ENCODE measurements at places on chromosomes 11 and 22. TPM values are rescaled to one million over a fixed set of nuclear protein-coding genes. Genes with fewer than 3 reads are reported as not detected.

DNA sequence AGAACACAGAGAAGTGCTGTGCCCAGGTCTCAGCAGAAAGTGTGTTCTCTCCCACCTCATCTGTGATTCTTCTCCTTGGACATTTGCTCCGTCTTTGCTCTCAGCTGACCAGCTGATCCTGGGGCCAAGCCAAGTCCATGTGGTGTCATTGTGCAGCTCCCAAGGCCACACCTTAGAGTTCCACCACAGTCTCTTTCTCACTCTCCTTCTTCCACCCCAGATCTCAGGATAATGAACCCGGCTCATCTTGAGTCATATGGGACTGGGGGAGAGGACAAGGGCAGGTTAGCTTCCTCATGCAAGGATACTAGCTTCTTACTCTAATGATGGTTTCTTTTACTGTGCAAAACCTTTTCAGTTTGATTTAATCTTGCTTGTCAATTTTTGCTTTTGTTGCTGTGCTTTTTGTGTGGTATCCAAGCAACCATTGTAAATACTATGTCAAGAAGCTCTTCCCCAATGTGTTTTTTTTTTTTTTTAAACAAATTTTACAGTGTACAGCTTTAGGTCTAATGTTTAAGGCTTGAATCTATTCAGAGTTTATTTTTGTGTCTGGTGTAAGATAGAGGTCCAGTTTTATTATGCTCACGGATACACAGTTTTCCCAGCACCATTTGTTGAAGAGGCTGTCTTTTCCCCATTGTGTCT lies 75.0 kb upstream of the OR4B1 start:
- H3K4me1 ChIP-seq = no peaks in the 10 kb centered on the region
- no peak overlapping the region for H3K4me3 ChIP-seq

DNA sequence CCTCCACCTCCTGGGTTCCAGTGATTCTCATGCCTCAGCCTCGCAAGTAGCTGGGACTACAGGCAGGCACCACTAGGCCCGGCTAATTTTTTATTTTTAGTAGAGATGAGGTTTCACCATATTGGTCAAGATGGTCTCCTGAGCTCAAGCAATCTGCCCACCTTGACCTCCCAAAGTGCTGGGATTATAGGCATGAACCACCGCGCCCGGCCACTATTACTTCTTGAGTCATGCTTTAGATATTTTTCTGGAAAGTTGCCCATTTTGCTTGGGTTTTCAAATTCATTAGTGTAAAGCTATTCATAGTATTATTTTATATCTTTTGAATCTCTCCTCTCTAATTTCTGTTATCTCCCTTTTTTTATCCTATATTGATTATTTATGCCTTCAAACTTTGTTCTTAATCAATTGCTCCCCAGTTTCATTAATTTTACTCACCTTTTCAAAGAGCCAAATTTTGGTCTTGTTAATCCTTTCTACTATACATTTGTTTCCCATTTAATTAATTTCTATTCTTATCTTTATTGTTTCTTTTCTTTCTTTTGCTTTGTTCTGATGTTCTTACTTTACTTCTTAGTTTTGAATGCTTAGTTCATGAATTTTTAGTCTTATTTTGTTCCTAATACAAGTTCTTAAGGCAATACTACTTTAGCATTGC lies 10.3 kb upstream of the RAC2 start:
- peak; percentile 75 for DNase-seq
- peaks cover 25% of the 10 kb centered on the region for H3K4me1 ChIP-seq
- no peak overlapping the region for H3K4me3 ChIP-seq
- no peaks in the 10 kb centered on the region for H3K36me3 ChIP-seq

DNA sequence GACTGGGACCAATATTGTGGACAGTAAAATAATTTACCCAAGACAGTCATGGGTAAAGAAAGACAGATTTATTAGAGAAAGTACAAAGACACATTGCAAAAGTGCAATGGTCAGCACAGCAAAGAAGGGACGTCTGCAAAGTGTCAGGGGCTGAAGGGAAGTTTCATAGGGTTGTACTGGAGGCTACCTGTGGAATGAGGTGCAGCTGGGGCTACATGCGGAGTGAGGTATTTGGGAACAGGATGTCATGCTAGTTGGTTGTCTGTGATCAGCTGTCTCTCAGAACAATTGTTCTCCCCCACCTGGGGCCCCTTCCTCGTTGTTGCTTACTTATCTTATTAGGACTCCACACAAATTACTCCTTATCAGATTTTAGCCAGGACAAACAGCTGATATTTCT lies 11.4 kb upstream of the APOL3 start:
- H3K36me3 ChIP-seq = no peaks in the 10 kb centered on the region
- H3K4me1 ChIP-seq = no peaks in the 10 kb centered on the region
- peaks cover 6% of the 10 kb centered on the region for H3K27me3 ChIP-seq
- no peak for DNase-seq

GRCh38 chr11:87739261-87739660 lies 436.0 kb downstream of the RAB38 start:
- no peaks in the 10 kb centered on the region for H3K36me3 ChIP-seq

DNA sequence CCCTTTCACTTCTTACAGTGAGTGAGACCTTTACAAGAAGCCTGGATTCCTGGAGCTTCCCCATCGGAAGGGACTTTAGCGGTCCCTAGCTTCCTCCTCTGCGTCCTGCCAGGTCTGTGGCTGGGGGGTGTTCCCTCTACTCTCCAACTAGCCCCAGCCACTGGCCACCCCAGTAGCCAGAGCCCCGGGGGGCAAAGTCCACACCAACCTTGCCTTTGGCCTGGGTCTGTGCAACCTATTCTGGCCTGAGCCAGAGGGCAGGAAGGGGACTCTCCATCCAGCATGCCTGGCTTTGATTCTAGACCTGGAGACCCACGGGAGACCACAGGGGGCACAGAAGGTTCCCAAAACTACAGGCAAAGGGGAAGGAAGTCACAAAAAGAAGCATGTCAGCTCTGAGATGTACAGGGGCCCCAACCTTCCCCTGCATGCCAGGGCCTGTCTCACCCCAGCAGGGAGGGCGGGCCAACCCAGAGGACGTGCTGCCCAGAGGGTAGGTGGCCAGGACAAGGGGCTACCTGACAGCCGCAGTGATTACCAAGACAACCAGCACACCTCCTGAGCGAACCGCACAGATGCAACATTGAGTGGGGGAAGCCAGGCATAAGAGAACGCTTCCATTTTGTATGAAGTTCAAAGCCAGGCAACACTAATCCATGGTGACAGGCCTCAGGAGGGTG lies 52.4 kb downstream of the DSCAML1 start:
- no peaks in the 10 kb centered on the region for H3K36me3 ChIP-seq
- DNase-seq = no peak
- H3K27me3 ChIP-seq = no peaks in the 10 kb centered on the region

Gene CATSPER1
- total RNA-seq = not detected

DNA sequence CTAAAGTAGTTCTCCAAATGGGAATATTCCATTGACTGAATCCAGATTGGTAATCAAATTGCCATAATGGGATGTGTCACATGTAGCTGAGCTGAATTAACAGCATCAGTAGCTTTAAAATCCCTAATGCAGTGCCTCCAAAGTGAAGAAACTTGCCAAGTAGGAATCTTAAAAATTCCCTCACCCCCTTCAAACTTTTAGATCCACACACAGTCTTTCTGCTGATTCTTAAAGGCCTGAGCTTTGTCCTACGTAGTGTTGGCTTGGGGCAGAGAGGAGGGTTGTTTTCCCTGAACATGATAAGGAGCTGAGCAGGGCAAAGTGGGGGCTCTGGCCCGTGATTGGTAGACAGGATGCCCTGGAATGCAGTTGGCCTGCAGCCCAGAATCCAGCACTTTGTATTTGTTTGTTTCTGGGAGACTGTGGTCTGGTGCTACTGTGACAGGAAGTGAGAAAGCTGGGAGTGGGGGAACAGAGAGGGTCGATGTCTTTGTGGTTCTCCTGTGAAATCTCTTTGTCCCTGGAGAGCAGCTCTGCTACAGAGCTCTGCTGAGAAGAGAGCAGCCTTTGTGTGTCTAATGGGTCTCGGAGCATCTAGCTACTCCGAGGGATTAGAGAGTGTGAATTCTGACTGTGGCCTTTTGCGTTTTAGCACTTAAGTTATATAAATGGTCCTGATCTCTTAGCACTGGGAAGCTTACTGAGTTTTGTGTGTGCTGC lies 16.9 kb downstream of the CTNND1 start:
- H3K27me3 ChIP-seq = no peaks in the 10 kb centered on the region
- peak overlapping the region; percentile 48 for H3K4me3 ChIP-seq
- H3K36me3 ChIP-seq = no peaks in the 10 kb centered on the region
- H3K27ac ChIP-seq = peak overlapping the region; percentile 88

DNA sequence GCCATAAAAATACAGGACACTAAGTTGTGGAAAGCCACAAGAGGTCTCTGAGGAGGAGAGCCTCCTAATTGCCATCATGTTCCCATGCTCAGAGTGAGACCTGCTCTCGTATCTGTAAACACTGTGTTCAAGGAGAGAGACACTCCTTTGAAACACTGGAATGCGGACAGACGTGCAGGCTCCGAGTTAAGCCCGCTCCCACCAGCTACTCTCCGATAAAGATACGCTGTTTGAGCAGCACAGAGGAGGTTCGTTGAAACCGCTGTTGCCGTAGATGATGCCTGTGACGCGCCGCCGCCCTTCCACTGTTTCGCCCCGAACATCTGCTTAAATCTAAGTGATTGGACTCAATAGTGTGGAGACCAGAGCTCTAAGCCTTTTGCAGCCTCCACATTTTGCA lies 25.1 kb downstream of the NUP50 start:
- no peaks in the 10 kb centered on the region for H3K27me3 ChIP-seq
- no peaks in the 10 kb centered on the region for H3K4me1 ChIP-seq
- H3K27ac ChIP-seq = no peak overlapping the region
- H3K36me3 ChIP-seq = peaks cover 16% of the 10 kb centered on the region

Gene HEPHL1
- not detected for total RNA-seq

DNA sequence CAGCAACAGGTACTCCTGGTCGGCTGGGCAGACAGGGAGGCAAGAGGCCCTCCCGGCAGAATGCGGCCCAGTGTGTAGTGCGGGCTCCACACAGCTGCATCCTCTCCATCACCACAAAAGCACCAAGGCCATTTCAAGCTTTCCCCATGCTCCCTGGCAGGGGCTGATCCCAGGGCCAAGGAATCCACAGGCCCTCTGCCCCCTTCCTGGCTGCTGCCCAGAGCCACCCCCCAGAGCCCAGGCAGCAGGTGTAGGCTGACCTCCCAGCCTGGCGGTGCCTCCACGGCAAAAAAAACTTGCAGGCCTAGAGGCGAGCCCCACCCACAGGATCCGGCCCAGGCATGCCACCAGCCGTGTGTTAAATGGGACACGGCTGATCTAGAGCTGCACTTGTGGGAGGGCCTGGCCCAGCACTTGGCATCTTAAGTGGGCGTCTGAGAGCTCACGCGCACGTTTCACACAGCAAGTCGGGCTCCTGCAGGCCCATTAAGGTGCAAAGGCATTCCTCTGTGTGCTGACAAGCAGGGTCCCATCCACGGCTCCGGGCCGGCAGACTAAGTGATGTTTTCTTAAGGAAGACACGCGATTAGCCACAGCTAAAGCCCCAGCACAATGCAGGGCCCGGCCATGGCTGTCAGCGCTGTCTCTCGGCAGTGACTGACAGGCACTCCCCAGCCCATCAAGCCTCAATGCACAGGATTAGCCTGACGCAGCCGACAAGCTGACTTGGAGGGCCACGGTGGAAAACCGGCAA lies 19.8 kb upstream of the GNB1L start:
- H3K36me3 ChIP-seq = no peaks in the 10 kb centered on the region
- H3K27ac ChIP-seq = no peak overlapping the region
- DNase-seq = peak; percentile 29
- H3K4me3 ChIP-seq = no peak overlapping the region
- H3K27me3 ChIP-seq = no peaks in the 10 kb centered on the region
- peaks cover 39% of the 10 kb centered on the region for H3K4me1 ChIP-seq

DNA sequence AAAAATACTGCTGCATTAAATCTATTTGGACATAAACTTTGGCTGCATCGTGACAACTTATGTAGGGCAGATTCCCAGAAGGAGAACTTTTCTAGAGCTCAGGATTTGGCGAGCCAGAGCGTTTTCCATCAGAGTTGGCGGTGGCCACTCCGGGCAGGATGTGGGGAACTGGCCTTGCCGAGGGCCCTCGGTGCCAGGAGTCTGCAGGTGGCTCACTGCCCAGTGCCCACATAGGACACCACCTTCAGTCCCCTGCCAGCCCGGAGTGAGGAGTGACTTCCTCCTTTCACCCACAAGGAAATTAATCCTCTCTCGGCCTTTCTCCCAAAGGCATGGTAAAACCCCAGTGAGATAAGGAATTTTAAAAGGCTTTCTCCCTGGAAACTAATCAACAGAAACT lies 1.6 kb upstream of the LGALS2 start:
- no peaks in the 10 kb centered on the region for H3K4me1 ChIP-seq
- H3K27me3 ChIP-seq = no peaks in the 10 kb centered on the region
- no peak for DNase-seq
- no peaks in the 10 kb centered on the region for H3K36me3 ChIP-seq

DNA sequence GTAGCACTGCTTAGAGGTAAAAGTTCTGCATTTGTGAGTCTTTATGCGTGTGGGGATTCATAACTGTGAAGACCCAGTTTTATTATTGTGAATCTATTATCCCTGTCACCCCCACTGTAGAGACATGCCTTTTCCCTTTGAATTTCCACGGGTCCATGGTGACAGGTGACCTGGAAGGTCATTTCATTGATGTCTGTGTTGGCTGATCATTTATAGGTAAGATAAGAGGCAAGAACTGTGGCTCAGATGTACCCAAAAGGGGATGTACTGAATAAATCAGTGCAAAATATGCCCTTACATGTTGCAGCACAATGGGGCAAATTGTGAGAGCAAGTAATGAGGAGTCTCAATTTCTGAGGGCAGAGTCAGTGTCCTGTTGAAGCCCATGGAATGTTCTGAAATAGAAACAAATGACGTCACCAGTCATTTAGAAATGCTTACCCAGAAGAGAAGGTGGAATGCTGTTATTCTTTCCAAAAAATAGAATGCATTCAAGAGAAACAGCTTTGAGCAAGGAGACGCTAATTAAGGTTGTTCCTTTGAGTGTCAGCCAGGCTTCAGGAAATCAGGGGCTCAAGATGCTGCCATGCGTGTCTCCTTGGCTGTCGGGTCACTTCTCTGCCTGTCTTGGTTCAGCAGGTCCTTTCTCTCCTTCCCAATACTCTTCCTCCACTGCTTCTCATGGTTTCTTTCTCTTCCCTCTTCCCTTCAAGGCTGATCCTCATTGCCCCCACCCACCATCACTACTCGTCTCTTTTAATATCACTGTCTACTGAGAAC lies 118.7 kb upstream of the E2F8 start:
- H3K36me3 ChIP-seq = no peaks in the 10 kb centered on the region
- peaks cover 32% of the 10 kb centered on the region for H3K27me3 ChIP-seq
- DNase-seq = peak; percentile 36
- no peak overlapping the region for H3K27ac ChIP-seq

GRCh38 chr11:7444091-7444981 lies 41.0 kb upstream of the OLFML1 start:
- H3K27me3 ChIP-seq = no peaks in the 10 kb centered on the region
- H3K27ac ChIP-seq = no peak overlapping the region
- DNase-seq = no peak
- no peaks in the 10 kb centered on the region for H3K4me1 ChIP-seq

Gene RASD2
- total RNA-seq = 0.16 TPM

Gene KCNJ4
- total RNA-seq = 0.19 TPM

- peaks cover 6% of the 10 kb centered on the region for H3K4me1 ChIP-seq
- no peak for DNase-seq
- no peak overlapping the region for H3K4me3 ChIP-seq
- H3K36me3 ChIP-seq = no peaks in the 10 kb centered on the region
- no peak overlapping the region for H3K27ac ChIP-seq
- no peaks in the 10 kb centered on the region for H3K27me3 ChIP-seq
These were observed 150.7 kb downstream of the ADAMTS15 start for GRCh38 chr11:130599073-130599654.

Gene IFITM10
- total RNA-seq = 5.1 TPM

Gene NLRP6
- not detected for total RNA-seq

- H3K4me3 ChIP-seq = no peak overlapping the region
- no peak for DNase-seq
- H3K4me1 ChIP-seq = no peaks in the 10 kb centered on the region
- H3K27me3 ChIP-seq = no peaks in the 10 kb centered on the region
These were observed 72.7 kb downstream of the FEZ1 start for GRCh38 chr11:125423247-125423849.

Gene TMPRSS13
- total RNA-seq = 0.66 TPM

Gene NKAPD1
- 24.3 TPM for total RNA-seq

Data from astrocyte (in vitro differentiated cells and primary cell).